ENCODE measurements at places on chromosomes 3 and 15.

GRCh38 chr3:72487946-72488737, 360.1 kb downstream of the SHQ1 start:
- no peak for DNase-seq

DNA sequence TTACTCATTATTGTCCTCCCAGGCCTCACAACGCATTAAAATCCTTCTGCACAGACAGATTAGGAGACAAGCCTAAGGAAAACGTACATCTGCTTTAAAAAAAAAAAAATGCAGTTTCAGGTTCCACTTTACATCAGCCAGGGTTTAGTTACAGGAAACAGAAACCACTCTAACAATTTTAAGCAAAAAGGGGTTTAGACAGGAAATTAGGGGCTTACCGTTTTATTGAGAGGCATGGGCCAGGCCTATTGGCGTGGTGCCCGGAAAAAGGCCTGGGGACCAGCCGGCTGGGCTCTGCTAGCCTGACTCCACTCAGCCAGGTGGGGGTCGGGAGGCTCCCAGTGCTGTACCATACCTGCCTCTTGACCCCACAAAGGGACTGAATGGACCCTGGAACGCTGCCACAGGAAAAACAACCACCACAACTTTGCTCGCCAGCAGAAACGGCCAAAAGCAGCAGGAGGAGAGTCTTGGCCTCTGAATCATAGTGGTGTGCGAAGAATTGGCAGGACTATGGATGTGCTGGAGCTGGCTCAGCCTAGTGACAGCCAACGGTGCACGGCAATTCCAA, 124.3 kb downstream of the CHSY1 start:
- peak; percentile 33 for DNase-seq

DNA sequence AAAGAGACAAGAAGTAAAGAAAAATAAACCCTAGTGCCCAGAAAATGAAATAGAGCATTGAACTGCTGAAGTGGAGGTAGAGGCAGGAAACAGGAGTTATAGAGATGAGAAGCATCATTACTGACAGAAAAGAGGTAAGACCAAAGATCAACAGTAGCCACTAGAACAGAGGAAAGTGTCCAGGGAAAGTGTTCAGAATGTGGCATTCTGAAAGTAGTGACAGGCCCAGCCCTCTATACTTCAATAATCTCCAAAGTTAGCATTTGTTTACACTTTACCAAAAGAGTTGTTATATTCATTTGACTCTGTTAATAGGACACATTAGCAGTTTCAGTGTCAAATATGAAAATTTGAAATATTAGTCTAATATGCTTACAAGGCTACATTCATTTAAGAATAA, 727.1 kb upstream of the NECTIN3 start:
- DNase-seq, result no peak

DNA sequence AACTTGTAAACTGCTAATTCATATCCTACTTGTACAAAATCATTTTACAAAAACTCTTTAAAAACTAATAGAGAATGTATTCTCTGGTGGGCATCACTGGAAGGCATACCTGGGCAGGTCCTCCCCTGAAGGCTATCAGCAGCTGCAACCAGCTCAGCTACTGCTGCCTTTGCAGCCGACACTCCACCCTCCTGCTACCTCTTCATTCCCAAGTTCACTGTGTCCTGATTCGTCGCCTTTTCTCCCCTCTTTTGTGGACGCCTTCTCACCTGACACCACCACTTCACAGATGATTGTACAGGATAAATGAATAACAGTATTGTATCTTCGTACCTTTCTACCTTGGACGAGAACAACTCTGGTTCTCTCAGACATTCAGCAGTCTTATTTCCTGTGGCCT, 28.9 kb downstream of the B4GALT4 start:
- DNase-seq, result no peak

GRCh38 chr15:90097475-90097874, 4.8 kb downstream of the IDH2 start:
- DNase-seq, result peak; percentile 48

GRCh38 chr3:81744366-81744765, 17.1 kb downstream of the GBE1 start:
- no peak for DNase-seq

DNA sequence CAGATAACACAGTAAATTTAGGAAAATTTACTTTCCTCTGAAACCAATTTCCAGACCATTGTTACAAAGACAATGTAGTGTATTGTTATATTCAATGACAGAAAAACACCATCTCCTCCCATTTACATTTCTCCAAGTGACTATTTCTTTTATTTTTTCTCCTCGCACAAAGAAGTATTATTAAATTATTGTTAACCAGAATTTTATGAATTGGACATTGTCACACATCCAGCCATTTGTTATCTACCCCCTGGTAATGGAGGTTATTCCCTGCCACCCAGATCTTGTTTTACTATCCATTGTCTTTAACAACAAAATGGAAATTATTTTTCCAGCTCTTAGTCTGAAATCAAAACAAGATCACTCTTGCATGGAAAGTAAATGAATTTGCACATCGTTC, 511.3 kb downstream of the FGF12 start:
- DNase-seq, result no peak

DNA sequence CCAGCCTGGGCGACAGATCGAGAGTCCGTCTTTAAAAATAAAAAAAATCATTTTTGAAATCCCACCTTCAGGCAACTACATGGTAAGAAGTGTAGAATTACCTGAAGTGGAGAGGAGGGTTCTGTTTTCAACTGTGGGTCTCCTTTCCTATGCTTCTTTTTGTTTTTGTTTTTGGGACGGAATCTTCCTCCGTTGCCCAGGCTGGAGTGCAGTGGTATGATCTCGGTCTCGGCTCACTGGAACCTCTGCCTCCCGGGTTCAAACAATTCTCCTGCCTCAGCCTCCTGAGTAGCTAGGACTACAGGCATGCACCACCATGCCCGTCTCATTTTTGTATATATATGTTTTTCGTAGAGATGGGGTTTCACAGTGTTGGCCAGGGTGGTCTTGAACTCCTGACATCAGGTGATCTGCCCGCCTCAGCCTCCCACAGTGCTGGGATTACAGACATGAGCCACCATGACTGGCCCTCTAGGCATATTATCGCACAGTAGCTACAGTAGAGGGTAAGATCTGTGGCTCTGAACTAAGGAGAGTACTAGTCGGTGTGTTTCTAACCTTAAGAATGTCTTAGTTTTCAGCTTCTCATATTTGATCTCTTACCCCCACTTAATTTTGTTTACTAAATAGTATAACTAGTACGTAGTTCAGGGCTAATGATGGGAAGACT, 8.5 kb downstream of the EBLN2 start:
- DNase-seq, result no peak

DNA sequence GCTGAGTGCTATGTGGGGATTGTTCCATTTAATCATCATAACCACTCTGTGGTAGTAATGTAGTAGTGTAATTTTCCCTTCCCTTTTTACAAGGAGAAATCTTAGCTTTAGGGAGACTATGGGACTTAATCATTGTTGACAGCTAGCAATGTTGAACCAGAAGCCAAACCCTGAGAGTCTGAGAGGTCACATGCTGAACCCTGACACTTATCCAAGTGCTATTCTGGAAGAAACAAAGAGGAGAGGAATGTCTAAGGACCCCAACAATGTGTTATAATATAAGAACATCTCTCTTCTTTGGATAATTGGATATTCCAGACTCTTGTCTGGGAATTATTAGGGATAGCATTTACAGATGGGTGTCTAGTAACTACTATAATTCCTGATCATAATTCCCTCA, 58.4 kb downstream of the GAP43 start:
- DNase-seq, result no peak

DNA sequence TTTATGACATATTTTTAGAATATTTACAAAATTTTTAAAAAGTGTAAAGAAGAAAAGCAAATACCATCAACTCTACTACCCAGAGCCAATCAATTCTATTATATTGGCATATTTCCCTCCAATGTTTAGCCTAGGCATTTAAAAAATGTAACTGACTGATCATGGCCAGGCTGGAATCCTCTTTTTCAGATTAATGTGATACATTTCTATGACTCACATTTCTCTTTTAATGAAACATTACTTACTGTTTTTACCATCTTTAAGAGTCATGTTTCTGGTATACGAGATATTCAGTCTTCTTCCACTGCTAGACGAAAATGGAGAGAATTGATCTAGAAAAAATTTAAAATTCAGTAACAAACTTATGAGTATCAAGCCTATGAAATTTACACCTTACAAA, 53.4 kb upstream of the DCUN1D1 start:
- DNase-seq, result no peak

GRCh38 chr15:78695854-78696253, 54.8 kb upstream of the CHRNB4 start:
- no peak for DNase-seq

GRCh38 chr3:181239441-181239840, 249.9 kb upstream of the DNAJC19 start:
- DNase-seq, result no peak

DNA sequence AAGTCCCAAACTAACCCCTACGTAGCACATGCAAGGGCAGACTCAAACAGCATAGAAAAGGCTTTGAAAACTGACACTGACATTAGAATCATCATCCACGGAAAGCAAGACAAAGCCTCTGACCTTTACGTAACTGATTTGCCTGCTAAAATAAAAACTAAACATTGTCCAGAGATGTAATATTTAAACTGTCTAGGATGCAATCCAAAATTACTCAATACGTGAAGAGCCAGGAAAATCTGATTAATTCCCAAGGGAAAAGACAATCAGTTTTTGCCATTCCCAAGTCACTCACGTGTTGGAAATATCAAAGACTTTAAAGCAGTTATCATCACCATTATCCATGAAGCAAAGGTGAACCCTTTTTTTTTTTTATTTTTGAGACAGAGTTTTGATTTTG, 13.3 kb upstream of the IQCF1 start:
- no peak for DNase-seq

DNA sequence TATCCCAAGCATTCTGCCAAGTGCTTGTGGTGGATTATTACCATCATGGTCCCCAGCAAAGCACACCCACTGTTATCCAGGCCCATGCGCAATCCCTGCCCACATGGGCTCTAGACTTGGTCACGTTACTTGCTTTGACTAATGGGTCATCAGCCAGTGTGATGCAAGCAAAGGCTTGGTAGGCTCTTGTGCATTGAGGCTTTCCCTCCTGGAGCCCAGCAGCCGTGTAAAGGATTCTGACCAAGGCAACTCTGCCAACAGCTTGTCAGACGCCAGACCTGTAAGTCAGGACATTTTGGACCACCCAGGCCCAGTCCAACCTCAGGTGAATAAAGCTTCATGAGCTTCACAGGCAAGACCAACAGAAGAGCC, 93.9 kb downstream of the ABHD5 start:
- DNase-seq, result no peak

DNA sequence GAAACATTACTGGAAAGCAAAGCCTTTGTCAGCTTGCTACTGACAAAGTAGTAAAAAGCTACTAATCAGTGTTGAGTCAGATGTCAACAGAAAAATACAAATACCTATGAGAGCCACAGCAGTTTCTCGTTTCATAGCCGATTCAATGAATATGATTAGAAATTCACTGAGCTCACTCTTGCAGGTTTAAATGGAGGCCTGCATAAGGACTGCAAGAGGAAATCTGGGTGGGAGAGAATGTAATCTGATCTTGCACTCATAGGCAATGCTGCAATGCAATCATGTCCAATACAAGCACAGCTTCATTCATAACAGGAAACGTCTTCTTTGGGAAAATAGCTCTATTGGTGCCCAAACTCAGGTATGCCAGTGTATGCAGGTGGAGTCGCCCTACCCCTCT, 608.8 kb downstream of the ROBO2 start:
- DNase-seq, result no peak

GRCh38 chr3:172170073-172170709, 130.8 kb downstream of the FNDC3B start:
- no peak for DNase-seq

GRCh38 chr15:81097890-81098280, 36.2 kb upstream of the CFAP161 start:
- no peak for DNase-seq

GRCh38 chr3:141366285-141367037, 1.8 kb upstream of the ZBTB38 start:
- DNase-seq, result no peak

- no peak for DNase-seq
Measured at GRCh38 chr15:51090753-51091152, 4.0 kb downstream of the TNFAIP8L3 start.

DNA sequence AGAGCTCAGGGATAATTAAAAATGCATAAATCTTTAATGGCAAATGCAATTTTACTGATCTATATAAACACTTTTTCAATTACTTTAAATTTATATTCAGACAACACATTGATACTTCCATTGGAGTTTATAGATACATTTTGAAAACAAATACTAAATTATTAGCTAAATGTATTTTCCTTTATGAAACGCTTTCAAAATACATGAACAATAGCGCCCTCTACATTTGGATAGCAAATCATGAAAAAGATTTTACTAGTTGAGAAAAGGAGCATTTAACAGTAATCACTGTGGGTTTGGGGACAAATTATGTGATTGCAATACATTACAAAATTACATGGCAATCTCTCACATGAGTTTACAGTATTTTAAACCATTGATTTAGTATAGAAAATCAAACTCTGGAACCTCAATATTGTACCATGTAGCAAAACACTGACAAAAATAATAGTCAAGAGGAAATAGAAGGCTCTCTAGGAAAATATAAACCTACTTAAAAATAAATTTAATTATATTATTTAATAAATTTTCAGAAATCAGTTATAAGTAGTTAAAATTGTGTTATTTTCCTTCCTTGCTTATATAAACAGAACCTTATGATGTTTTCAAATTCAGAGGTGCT, 207.9 kb downstream of the ZIC1 start:
- no peak for DNase-seq

DNA sequence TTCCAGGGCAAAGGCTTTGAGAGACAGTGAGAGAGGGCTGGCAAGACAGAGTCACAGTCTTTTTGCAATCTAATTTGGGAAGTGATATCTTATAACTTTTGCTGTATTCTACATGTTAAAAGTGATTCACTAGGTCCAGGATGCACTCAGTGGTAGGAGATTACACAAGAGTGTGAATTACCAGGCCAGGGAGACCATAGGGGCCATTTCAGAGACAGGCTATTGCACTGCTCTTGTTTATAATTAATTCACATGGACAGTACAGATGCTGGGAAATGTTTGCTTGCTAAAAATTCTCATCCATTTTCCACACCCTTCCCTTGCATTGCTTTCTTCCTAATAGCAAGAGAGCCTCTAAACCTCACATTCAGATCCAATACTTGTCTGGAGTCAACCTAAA, 22.6 kb upstream of the POMGNT2 start:
- no peak for DNase-seq

DNA sequence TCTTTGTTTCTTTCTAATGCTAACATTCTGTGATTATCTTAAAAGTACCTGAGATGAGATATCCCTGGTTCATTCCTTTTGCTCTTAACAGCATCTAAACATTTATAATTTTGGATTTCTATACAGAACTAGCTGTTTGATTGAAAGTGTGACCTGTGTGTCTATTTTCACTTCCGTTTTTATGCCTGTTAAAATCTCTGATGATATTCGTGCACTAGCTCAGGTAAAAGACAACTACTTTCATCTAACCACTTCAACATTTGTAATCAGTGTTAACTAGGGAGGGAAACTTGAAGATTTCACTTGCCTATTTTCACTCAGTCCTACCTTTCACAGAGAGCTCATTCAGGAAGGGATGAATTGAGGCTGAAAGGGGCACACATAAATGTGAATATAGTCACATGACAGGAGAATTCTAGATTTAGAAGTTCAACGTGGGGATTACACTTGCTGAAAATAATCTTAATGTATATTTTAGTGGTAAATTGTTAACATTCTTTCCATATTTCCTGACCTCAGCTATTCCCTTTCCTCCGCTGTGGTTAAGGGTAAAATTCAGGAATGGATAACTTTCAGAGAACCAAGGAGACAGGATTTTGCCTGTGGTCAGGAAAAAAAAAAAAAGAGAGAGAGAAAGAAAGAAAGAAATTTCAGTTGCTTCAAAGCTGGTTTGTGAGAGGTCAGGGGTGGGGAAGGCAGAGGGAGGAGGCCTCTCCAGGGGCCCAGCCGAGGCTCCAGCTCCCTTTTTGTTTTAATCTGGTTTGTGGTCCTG, 159.8 kb upstream of the TSC22D2 start:
- no peak for DNase-seq
